ENCODE measurements at places on chromosomes 12 and 14.

- DNase-seq = no peak
These were observed 12.7 kb downstream of the BDKRB1 start for GRCh38 chr14:96268431-96269358.

DNA sequence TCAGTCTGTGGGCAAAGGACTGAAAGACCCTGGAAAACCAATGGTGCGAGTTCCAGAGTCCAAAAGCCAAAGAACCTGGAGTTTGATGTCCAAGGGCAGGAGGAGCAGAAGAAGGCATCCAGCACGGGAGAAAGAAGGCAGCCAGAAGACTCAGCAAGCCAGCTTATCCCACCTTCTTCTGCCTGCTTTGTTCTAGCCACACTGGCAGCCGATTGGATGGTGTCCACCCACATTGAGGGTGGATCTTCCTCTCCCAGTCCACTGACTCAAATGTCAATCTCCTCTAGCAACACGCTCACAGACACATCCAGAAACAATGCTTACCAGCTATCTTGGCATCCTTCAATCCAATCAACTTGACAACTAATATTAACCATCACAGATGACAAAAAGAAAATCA, 57.2 kb upstream of the CAPRIN2 start:
- no peak for DNase-seq

GRCh38 chr12:30197392-30198057, 413.8 kb upstream of the TMTC1 start:
- no peak for DNase-seq

GRCh38 chr12:78149459-78149858, 318.8 kb downstream of the NAV3 start:
- no peak for DNase-seq

DNA sequence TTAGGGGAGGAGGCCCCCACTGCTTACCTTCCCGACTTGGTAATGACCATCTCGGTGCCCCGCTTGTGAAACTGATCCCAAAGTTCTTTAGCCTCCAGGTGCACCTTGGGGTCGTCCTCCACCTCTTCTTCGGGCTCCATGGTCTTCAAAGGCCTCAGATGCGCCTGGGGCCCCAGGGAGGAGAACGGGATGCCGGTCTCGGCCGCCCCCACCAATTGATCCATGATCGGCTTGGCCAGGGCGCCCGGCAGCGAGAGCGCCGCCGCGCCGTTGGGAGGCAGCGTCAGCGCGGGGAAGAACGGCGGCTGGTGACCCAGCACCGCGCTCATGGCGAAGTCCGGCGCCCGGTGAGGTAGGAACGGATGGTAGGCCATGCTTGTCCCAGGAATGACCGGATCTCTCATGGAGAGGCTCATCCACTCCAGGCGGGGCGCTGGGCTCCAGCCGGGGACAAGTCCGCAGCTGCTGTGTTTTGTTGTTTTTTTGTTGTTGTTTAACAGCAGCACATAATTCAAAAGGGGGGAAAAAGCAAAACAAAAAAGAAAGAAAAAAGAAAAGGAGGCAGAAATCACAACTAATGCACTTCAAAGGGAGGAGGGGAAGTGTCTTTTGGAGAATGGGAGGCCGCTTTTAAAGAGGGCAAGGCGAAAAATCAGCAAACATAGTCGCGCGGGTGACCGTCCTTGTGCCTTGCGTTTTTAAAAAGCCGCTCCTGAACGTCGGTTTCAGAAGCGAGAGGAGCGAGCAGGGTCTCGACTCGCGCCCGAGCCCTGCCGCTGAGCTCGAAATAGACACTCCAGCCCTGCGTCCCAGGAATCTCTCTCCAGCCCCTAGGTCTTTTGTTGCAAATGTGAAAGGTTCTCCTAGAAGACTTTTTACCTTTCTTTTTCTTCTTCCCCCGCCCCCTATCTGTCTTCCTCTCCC, 928 bp downstream of the TBX3 start:
- no peak for DNase-seq

- DNase-seq = no peak
These were observed 22.7 kb upstream of the EID3 start for GRCh38 chr12:104280717-104281458.

GRCh38 chr12:51937926-51938325, 13.6 kb upstream of the ACVR1B start:
- DNase-seq = no peak
